Mesendoderm (in vitro differentiated cells): ENCODE measurements at places on chromosomes 6 and 20.

GRCh38 chr6:116556065-116556464, 2.5 kb downstream of the CALHM4 start:
- DNase-seq = no peak

- no peak for DNase-seq
Measured at GRCh38 chr6:6595952-6596351, 7.4 kb downstream of the LY86 start.

- no peak for DNase-seq
Measured at GRCh38 chr6:44715188-44715587, 327.7 kb downstream of the CDC5L start.

GRCh38 chr20:53124803-53125202, 152.6 kb downstream of the TSHZ2 start:
- no peak for DNase-seq

- DNase-seq = no peak
Measured at GRCh38 chr20:2104236-2104635, 2.6 kb downstream of the STK35 start.

GRCh38 chr6:12112540-12113189, 100.6 kb downstream of the HIVEP1 start:
- DNase-seq = peak; percentile 11

- DNase-seq = no peak
Measured at GRCh38 chr6:157937318-157937717, 44.3 kb upstream of the SYNJ2 start.
